Iris pigment epithelial cell (primary cell): ENCODE measurements at places on chromosomes 2 and 18.

- no peak for DNase-seq
Measured at GRCh38 chr18:79117788-79118187, 48.6 kb downstream of the ATP9B start.

- DNase-seq = no peak
Measured at GRCh38 chr2:57760381-57760801, 286.2 kb upstream of the VRK2 start.

- no peak for DNase-seq
Measured at GRCh38 chr2:169080250-169081069, 11.1 kb downstream of the DHRS9 start.

DNA sequence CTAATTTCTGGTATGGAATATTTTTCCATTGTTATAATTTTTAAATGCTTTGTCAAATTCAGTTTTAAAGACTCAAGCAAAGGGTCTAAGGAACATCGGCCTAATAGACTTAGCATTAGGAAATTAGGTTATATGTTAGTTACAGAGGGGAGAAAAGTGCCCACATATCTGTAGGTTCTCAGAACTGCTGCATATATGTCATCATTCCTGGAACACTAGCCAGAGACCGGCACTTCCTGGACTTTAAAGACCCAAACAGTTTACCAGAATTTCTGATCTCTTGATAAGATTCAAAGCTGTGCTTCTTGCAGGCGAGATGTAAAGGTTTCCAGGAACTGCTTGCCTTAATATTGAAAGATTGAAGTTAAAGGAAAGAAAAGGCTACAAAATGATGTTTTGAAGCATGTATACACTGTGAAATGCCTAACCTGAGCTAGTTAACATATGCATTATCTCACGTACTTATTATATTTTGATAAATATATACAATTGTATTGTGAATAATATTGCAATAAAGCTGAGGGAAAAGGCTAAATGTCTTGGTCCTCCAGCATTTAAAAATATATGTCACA lies 993.6 kb downstream of the LRP1B start:
- DNase-seq = peak; percentile 2
